Activated T-helper 1 cell treated with anti-CD3 and anti-CD28 coated beads, Interleukin-12 subunit alpha, Interleukin-12 subunit beta, Interleukin-2, Interleukin-4 antibody, amounts not matched to agents 30 ng/mL and 10 ng/mL and 1 ng/mL, durations not matched to agents 14 hours and 24 hours and 36 hours (primary cell): ENCODE measurements at places on chromosomes 7 and 10. TPM values are rescaled to one million over a fixed set of nuclear protein-coding genes. Genes with fewer than 3 reads are reported as not detected.

- DNase-seq = no peak
- no peak overlapping the region for H3K4me3 ChIP-seq
- no peak overlapping the region for H3K27ac ChIP-seq
- no peaks in the 10 kb centered on the region for H3K27me3 ChIP-seq
Observed at GRCh38 chr10:99827936-99828335, 45.5 kb downstream of the ABCC2 start.

DNA sequence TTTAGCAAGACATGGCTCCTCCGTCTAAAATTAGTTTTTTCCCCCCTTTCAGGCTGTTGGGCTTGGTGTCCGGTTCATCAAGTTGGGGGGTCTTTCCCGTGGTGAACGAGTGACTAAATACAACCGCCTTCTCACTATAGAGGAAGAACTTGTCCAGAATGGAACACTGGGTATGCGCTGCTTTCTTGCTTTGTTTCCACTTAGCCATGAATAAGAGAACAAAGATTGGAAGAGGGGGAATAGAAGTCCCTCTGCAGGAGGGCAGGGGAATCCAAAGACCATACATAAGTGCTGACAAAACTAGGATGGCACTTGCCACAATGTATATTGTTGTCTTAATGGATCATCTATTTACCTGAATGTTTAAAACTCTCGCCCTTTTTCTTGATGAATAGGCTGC, 30.5 kb downstream of the ENO4 start:
- H3K36me3 ChIP-seq = no peaks in the 10 kb centered on the region
- H3K27me3 ChIP-seq = peaks cover 3% of the 10 kb centered on the region
- no peak for DNase-seq

The LRRC17 gene
- 0.17 TPM in 1 of 2 replicates, not detected in the other for total RNA-seq

GRCh38 chr10:131435760-131436457, 124.4 kb upstream of the TCERG1L start:
- no peak overlapping the region for H3K27ac ChIP-seq
- no peaks in the 10 kb centered on the region for H3K27me3 ChIP-seq
- H3K4me1 ChIP-seq = no peaks in the 10 kb centered on the region
- DNase-seq = no peak

The ZNF138 gene
- 7.7 and 7.9 TPM in 2 replicates for total RNA-seq

The UFSP1 gene
- 4.1 and 5.5 TPM in 2 replicates for total RNA-seq

DNA sequence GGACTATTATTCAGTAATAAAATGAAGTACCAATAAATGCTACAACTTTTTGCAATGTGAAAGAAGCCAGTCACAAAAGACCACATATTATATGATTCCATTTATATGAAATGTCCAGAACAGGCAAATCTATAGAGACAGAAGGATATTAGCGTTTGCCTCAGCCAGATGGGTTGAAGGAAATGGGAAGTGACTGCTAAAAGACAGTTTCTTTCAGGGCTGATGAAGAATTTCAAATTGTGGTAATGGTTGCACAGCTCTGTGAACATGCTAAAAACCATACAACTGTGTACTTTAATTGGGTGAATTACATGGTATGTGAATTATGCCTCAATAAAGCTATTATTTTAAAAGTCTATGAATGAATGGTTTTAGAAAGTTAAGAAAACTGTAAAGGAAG, 23.9 kb upstream of the REEP3 start:
- no peaks in the 10 kb centered on the region for H3K4me1 ChIP-seq
- H3K27ac ChIP-seq = no peak overlapping the region
- H3K4me3 ChIP-seq = no peak overlapping the region
- DNase-seq = no peak
